ENCODE measurements at places on chromosomes 3 and 15. TPM values are rescaled to one million over a fixed set of nuclear protein-coding genes. Genes with fewer than 3 reads are reported as not detected.

DNA sequence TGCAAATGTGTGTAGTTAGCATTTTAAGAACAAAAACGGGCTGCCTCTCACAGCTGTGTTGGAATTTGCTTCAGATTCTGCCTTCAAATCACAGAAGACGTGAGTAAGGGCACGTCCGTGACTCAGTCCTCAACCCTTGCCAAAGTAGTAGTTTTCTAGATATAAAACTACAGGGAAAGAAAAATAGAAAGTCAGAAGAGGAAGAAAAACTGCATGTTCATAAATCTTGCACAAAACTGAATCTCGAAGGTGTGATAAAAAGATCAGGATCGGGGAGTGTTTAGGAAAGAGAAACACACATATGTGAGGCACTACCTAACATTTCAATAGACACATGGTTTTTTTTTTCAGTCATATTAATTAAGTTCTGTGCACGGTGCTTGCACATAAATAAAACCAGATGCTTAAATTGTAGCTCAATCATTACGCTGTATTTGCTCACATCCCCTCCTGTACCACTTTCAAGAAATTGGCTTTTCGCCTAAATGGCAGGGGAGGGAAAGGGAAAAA, 71.7 kb downstream of the P3H2 start:
- DNase-seq: no peak

- DNase-seq: peak; percentile 45
Measured at GRCh38 chr15:43429687-43430086, 58.8 kb downstream of the TUBGCP4 start.

Gene VPS39
- 25.0 TPM for total RNA-seq

- no peak for DNase-seq
Measured at GRCh38 chr3:150080058-150080730, 109.5 kb upstream of the PFN2 start.

GRCh38 chr3:160665784-160666526, 11.0 kb upstream of the ARL14 start:
- no peak for DNase-seq

DNA sequence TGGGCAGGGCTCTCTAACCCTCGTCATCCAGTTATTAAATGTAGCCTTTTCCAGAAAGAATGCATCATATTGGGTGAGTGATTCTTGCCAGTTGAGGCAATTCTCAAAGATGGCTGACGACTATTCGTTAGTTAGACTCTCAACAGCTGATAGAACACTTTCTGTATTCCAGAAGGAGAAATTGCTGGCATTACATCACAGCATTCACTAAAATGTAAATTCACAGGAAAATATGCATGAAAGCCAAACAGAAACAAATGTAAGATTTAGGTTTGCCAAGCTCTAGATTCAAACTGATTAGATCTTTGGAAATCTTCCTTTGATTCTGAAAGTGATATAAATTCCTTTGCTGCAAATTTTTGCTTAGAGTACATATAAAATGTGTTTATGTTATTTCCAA, 1501.0 kb downstream of the SI start:
- DNase-seq: no peak

- no peak for DNase-seq
Measured at GRCh38 chr3:169103951-169104941, 559.3 kb downstream of the MECOM start.

Gene PAQR9
- total RNA-seq: not detected

DNA sequence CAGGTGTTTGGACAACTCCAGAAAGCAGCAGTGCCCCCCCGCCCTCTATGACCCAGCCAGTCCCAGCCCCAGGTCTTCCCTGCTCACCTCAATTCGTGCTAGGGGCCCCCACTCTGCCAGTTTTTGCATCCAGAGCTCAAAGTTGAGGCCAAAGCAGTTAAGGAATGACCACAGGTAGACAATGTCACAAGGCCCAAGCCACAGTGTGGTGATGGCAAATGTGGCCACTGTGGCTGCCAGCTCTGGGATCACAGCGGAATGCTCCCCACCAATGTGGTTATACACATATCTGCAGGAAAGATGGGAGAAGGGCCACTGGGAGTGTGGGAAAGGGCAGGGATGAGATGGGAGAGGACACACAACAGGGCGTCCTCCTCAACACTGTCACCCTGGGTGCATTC, 8.2 kb downstream of the KLHL40 start:
- DNase-seq: no peak

GRCh38 chr3:76370749-76371520, 585.6 kb upstream of the ZNF717 start:
- no peak for DNase-seq

DNA sequence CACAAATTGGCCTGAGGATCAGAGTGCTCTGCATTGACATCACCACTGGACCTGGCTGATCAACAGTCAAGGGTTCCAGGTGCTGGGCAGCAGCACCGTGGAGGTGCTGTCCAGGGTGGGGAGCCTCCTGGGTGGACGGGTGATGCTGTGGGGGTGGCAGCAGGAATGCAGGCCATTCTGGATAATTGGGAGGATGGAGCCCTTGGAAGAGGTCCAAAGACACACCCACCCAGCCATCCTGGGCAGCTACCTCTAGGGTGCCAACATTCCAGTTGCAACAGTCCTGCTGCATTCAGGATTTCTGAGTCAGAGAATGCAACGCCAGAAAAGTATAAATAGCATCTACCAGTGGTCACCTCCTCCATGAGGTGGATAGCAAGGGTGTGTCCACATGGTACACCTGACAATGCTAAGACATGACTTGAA, 26.8 kb downstream of the STARD5 start:
- DNase-seq: peak; percentile 14

- DNase-seq: no peak
Measured at GRCh38 chr15:101086394-101087171, 165.3 kb downstream of the CHSY1 start.

- no peak for DNase-seq
Measured at GRCh38 chr15:60195611-60196010, 191.5 kb downstream of the FOXB1 start.

DNA sequence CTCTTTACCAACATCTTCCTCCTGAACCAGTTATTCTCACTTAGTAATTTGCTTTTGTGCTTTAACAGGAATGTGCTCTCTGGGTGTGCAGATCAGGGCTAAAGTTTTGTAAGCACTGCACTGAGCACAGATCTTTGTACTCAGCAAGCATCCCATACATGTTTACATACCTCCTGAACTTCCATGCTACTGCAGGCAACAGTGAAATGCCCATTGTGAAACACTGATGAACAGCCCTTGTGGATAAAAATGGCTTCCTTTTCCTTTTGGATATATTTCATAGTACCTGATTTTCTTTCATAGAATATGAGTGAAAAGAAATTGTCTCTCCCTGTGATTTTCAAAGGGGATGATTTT, 855.9 kb downstream of the MCTP2 start:
- DNase-seq: no peak

DNA sequence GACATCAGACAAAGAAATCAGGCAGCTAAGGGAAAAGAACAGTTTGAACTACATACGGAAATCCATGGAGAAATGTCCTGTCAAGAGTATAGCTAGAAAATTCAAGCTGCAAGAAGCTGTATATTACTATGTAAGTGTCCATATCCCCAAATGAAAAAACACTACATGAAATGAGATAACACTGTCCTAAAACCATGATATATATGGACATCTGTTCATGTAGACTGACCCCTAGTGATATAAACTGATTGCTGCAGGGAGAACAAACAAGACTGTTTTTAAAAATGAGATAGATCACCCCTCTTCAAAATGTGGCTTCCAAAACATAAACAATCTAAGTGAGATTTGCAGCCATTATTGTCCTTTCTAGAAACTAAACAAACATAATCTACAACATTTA, 985.6 kb downstream of the EPHA3 start:
- no peak for DNase-seq

GRCh38 chr3:30199855-30200254, 406.5 kb upstream of the TGFBR2 start:
- DNase-seq: no peak

Gene C3orf20
- not detected for total RNA-seq

GRCh38 chr15:34657469-34658127, 74.1 kb upstream of the GOLGA8B start:
- DNase-seq: no peak

- DNase-seq: no peak
Measured at GRCh38 chr15:41480396-41481140, 13.1 kb upstream of the ITPKA start.

DNA sequence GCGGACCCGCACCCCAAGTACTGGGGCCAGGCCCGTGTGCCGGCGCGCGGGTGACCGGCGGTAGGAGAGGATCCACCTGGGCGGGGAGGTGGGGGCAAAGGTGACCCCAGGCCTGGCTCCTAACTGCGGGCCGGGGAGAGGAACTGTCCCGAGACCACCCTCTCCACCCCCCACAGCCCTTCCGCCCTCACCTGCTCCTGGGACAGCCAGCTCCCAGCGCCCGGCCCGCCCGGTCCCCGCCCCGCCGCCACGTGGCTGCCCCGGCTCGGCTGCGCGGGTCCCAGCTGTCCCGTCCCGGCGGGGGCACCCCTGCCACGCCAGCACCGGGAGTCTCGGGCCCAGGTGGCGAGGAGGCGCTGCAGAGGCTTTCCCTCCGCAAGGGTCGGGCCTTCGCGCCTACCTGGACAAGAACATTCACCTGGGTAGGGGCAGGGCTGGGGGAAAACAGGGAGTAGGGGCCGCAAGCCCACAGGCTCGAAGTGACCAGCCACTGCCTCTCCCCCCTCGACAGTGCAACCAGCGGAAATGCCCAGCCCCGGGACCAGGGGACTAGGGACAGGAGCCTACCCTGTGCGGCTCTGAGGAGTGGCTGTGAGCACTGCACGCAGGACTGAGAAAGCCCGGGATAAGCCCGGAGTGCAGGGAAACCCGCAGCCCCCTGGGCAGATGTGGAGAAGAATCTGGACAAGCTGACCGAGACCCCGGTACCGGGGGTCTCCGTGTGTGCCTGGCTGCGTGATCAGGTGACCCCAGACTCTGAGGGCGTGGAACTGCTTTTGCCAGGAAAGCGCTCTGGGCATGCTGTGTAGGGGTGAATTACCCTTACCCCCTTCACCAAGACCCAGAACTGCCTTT, at the start of gene SLC12A8:
Gene SLC12A8, minus strand, starts transcription at position 240 of the 855 bp plus-strand sequence. CDS start 1,399 bp downstream, outside the sequence.
- no peak for DNase-seq

DNA sequence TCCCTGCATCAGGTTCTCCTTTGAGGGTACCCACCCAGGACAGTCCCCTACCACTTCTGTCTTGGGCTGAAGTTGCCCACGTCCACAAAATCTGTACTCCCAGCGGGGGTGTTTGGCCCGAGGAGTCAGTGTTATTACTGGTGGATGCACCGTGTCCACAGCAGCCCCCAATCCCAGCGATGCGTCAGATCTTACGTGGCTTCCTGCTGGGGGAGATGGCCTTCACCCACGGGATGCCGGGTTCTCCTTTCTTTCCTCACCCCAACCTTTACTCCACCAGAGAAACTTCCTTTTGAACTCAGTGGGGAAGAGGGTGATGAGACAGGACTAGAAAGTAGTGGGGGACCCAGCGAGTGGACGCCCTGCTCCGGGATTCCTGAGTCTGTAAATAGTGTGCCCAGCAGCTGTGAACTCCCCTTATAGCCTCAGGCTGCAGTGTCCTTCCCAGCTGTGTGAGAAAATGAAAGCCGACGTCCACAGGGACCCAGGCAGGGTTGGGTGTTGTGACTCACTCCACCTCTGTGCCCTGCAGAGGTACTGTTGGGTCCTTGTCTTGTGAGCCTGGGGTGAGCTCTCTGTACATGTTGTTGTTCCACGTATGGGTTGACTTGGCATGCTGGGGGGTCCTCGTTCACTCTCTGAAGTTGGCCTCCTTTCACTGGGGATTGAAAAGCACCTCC, 31.5 kb downstream of the CRTAP start:
- no peak for DNase-seq

Gene C3orf49
- not detected for total RNA-seq

GRCh38 chr3:129526121-129526900, 2.1 kb upstream of the RHO start:
- DNase-seq: no peak

DNA sequence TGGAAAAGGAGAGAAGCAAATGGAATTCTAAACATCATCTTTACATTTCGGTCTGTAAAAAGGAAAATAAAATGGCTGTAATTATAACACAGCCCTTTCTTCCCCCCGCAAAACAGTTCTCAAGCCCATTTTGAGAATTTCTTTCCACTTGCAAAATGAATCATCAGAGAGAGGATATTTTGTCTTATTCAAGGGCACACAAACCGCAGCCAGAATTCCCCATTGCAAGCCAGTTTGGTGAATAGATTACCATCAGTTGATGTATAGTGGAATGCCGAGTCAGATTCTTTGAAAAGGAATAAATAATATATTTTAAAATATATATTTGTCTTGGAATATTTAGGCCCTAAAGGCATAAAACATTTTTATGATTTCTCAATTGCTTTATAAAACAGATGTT, 420.4 kb upstream of the SEMA6D start:
- DNase-seq: no peak

Gene CYB561D2
- 23.9 TPM for total RNA-seq

- DNase-seq: no peak
Measured at GRCh38 chr3:14228681-14229470, 50.3 kb downstream of the LSM3 start.

GRCh38 chr3:30500666-30501399, 105.6 kb upstream of the TGFBR2 start:
- DNase-seq: no peak

Data from dermis microvascular lymphatic vessel endothelial cell (primary cell).